ENCODE measurements at places on chromosomes 5 and 9.

- DNase-seq, result no peak
These were observed 488.2 kb downstream of the TLE4 start for GRCh38 chr9:80059979-80060378.

GRCh38 chr9:92440751-92441046 lies 16.4 kb upstream of the OMD start:
- DNase-seq, result no peak

DNA sequence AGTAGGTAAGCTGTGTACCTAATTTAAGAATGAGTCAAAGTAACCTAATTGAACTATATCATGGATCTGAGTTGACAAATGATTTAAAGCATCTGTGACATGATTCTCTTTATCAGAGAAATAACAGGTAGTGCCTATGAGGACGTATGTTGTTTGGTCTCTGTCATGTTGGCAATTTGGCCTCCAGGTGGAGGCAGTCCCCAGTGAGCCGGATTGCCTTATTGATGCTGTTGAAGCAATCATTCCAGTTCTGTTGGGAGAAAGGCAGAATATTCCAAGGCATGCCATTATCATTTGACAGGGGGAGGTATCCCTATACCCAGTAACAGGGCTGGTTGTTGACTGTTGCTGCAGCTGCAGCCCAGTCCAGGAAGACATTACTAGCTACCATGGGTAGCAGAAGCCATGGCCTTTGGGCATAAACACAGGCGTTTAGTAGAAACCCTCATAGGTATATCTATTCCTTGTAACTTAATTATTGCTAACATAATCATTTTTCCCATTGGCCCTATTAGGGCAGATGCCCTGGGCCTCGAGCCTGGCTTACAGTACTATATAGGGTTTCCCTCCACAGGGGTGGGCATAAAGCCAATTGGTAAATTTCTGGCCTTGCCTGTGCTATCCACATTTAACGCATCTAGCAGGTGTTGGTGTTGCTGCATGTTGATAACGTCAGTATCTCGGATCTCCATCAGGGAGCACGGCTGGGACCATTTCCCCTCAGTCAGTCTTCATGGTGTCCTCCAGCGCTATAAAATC lies 12.2 kb upstream of the SLC22A4 start:
- DNase-seq, result no peak

DNA sequence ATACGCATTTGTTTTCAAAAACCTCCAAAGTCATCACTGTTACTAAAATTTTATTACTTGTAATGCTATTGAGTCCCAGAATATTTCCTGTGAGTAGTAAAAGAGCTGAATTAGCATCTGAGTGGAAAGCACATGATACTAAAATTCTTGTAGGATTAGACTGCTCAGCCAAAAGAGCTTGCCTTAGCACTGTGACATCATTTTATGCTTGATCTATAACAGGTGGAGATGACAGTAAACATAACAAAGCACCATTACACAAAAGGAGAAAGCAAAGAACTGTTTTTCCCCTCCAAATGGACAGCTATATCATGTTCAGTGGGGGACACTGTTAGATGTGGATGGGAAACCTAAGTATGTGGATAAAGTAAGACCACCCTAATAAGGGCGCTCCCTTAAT lies 5.8 kb upstream of the JAK2 start:
- no peak for DNase-seq

DNA sequence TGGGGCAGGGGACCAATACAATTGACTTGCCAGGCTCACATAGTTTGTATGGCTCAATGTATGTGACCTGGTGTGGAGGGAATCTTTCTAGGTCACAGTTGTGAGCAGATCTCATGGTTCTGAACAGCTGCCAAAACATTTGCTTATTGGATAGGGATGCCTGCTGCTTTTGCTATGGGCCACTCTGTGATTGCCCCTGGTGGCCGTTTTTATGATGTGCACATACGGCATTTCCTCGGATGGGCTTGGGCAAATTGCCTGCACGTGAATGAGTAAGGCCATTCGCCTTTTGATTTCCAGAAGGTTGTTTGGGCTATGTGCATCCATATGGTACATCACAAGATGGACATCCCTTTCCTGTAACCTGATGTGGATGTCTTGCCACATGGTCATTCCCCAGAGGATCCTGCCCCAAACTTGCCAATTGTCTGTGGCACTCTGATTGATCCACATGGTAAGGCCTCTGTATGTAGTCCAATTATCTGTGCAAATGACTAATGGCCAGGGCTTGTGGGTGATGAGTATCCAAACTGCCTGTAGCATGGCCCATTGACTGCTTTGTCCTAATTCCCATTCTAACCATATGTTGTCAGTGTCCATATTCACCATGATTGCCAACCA lies 10.7 kb upstream of the SLC22A4 start:
- peak; percentile 23 for DNase-seq

- no peak for DNase-seq
These were observed 10.8 kb downstream of the BTNL8 start for GRCh38 chr5:180909782-180910181.
